Right hindlimb (tissue), 1 donor: ENCODE measurements at places on chromosomes 13 and 19.
A peak's percentile ranks its signal among the peaks of the same experiment; 100 is the strongest.

DNA sequence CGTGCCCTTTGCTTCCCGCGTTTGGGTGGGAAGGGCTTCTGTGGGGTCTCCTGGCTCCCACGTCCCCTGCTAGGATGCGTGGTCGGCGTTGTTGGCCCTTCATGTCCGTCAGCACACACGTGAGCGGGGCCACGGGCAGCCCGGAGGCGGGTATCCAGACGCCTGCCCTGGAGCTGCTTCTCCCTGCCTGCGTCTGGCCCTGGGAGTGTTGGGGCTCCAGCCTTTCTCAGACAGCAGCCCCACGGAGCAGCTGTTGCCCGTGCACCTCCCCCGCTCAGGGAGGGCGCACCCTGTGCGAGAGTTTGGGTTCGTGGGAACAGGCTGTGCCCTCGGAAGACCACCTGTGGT is 14.5 kb downstream of the DAZAP1 start:
- DNase-seq = no peak

- DNase-seq = no peak
Observed at GRCh38 chr19:18969931-18970659, 29.1 kb upstream of the HOMER3 start.

DNA sequence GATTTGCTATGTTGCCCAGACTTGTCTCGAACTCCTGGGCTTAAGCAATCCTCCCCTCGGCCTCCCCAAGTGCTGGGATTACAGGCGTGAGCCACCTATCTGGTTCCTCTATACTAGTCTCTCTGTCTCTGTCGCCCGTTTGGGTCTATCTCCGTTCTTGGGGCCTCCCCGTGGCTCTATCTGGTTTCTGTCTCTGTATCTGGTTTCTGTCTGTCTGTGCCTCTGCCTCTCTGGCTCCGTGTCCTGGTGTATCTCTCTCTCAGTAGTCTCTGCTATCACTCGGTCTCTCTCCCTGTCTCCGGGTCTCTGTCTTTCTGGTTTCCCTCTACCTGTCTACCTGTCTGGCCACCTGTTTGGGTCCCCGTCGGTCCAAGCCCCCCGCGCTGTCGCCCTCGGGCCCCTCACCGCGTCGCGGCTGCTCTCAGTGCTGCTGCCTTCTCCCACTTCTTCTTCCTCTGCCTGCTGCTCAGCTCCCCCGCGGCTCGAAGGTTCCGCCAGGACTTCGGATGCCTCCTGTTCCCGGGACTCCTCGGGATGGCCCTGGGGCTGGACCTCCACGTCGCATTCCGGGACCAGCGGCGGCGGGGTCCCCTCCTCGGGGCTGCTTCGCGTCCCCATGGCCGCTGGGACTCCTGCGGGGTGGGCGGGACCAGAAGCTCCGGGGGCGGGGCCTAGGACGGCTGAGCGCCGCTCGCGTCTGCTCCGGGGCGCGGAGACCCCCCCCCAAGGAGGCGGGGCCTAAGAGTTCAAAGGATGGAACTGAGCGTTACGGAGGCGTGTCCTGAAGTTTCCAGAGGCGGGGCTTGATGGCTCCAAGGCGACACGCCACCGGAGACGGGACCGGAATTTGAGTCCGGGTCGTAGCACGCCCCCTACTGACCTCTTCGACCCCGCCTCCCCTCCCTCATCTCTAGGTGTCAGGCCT is 783 bp downstream of the PHLDB3 start:
- peak; percentile 96 for DNase-seq

GRCh38 chr13:28097503-28097902 is 2.9 kb downstream of the FLT3 start:
- no peak for DNase-seq

DNA sequence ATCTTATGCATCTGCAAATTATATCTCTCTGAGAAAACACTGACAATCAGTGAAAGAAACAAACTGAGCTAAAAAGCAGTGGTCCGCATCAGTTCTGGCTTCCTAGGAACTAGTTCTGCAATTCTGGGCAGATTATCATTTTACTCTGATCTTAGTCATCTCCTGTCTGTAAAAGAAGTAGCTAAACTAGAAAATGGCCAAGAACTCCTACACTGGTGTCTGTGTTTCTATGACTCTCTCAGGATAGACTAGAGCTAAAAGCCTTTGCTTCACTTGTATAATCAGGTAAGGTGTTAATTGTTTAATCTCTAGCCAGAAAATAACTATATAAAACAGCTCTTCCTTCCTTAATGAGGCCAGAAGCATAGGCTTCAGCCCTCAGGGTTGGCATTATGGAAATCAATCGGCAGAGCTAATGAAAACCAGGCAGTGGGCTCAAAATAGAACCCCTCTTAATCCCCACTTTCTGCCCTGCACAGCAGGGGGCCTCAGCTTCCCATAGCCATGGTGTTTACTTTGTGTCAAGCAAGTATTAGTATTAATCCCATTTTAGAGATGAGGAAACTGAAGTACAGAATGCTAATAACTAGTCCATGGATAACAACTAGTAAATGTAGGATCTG is 459.2 kb downstream of the FGF14 start:
- no peak for DNase-seq

DNA sequence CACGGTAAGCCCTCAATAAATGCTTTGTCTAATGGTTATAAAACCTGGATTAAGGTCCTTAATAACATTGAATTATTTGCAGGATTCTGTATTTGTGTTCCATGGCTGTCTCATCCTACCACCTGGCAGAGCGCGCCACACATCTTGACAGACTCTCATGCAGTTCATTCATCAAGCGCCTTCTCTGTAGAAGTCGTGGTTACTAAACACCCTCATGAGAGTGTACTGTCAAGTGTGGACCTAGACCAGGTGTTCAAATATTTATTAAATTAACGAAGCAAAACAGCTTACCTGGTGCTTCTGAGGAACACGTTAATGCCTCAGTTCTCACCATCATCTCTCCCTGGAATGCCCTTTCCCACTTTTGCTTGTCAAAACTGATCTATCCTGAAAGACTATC is 13.1 kb upstream of the FBXL3 start:
- DNase-seq = no peak

DNA sequence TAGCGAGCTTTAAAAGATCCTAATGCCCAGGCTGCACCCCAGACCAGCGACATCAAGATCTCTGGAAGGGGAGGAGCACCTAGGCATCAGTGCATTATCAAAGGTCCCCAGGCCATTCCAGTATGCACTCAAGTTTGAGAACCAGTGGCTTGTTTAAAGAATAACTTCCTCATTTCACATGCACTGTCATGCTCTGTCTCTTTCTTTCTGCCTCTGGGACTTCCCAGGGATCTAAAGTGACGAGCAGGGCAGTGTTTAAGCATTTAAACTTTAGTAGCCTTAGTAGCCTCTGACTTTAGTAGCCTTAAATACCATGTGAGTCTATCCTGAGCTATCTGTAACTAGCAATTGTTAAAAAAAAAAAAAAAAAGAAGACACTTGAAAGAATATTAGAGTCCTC is 8.9 kb upstream of the FARP1 start:
- no peak for DNase-seq

DNA sequence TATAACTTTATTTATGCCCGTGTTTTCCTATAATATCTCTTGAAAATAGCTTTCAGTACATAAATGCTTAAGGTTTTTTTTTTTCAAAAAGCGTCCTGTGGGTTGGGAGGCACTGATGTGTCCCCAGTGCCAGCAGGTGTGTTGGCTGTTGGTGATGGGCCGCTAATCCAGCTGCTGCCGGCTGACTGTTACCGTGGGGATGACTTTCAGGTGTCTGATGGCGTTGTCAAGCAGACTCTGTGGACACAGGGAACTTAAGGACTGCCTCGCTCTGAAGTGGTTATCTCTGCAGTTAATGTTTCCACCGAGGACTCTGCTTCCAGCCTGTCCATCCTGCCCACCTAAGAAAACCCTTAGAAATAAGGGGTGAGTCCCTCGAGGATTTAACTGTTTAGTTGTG is 94.5 kb downstream of the ANKRD10 start:
- no peak for DNase-seq

DNA sequence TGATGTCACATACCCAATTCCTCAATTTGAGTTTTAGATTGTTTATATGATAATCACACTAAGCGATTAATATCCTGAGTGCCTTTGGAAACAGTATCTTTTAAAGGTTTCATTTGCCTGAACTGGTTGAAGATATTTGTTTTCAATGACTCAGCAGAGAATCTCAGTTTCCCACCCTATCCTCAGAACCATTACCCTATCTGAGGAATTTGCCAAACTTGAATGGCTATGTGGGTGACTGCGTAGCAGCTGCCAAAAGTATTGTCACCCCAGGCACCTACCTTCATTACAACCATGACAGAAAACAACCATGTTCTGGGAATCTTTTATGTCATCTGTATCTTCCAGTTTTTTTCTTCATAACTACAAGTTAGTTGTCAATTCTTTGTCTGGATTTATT is 440.1 kb upstream of the NBEA start:
- no peak for DNase-seq

GRCh38 chr13:50017819-50018218 is 2.6 kb downstream of the KCNRG start:
- DNase-seq = no peak

GRCh38 chr13:30401347-30401746 is 20.9 kb upstream of the UBE2L5 start:
- no peak for DNase-seq

GRCh38 chr13:89432997-89433396 is 1761.8 kb downstream of the SLITRK5 start:
- DNase-seq = no peak

DNA sequence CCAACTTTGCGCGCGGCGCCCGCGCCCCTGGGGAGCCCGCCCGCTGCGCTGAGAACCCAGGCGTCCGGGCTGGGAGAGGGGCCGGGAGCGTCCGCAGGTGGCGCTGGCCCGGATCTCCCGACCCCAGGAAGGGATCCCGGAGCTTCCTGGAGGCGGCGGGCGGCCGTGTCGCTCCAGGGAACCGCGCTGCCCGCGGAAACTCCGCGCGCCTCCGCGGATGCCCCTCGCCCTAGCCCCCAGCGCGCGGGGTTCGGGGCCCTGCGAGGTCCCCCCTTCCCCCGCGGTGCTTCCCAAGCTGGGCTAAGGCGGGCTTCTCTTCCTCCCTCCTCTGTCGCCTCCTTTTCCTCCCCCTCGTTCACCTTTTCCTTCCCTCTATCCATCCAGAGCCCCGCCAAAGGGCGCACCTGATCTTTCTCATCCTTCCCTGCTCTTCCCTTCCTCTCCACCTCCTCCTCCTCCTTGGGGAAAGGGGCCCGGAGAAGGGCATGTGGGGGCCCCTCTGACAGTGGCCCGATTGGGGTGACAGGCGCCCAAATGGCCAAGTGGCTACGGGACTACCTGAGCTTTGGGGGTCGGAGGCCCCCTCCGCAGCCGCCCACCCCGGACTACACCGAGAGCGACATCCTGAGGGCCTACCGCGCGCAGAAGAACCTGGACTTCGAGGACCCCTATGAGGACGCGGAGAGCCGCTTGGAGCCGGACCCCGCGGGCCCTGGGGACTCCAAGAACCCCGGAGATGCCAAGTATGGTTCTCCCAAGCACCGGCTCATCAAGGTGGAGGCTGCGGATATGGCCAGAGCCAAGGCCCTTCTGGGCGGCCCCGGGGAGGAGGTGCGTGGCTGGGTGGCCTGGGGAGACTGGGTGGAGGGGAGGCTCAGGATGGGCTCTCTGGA is 710 bp downstream of the SHD start:
- DNase-seq = no peak

DNA sequence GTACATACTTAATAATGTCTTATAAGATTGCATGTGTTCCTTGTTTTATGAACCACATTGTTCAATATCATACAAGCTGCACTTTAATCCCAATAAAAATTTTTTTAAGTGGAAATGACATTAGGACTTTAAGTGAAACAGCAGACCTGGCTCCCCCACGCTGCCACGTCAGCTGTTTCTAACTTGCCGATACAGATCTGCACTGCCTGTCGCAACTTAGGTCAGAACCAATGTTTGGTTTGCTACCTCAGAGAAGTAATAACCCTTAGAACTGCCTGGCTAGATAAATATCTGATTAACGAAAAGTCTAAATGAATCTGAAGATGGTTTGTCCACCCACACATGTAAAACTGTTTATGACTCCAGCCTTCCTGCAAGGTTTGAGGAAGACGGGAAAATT is 327.5 kb upstream of the DACH1 start:
- peak; percentile 23 for DNase-seq

DNA sequence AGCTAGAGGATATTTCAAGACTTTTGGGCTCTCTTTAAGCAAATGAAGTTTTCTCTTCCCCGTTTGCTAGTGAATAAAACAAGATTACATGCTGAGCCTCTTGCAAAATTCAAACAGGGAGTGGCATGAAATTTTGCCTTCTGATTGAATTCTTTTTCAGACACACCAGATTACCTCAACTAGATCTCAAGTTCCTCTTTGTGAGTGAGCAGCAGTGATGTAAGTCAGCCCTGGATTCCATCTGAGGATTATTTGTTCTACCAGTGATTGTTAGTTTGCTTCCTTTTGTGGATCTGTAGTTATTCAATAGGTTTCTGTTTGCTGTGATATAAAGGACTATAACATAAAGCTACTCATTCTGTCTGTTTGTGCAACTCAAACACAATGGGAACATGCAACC is 407.7 kb downstream of the LMO7 start:
- no peak for DNase-seq

DNA sequence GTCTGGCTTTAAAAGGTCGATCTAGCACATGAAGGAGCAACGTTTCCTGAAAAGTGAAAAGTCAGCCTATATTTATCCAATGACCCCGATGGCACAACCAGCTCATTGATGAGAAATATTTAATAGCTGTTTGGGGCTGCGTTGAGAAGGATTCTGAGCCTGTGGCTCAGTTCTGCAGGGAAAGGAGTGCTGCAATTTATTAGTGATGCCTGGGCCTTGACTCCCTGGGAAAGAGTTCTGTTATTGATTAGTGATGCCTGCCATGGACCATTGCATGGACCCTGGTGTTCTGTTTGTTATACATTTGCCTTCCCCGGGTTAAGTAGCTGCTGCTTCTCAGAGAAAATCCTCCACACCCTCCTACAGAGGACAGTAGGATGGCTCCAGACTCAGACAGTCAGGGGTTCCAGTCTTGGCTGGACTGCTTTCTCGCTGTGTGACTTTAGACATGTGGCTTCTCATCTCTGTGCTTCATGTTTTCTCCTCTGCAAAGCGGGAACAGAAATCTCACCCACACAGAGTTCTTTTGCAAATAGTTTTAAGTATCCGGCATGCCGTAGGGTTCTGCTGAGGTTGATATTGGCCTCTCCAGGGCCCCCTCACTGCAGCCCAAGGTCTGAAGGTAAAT is 17.7 kb upstream of the PTPRS start:
- DNase-seq = no peak

DNA sequence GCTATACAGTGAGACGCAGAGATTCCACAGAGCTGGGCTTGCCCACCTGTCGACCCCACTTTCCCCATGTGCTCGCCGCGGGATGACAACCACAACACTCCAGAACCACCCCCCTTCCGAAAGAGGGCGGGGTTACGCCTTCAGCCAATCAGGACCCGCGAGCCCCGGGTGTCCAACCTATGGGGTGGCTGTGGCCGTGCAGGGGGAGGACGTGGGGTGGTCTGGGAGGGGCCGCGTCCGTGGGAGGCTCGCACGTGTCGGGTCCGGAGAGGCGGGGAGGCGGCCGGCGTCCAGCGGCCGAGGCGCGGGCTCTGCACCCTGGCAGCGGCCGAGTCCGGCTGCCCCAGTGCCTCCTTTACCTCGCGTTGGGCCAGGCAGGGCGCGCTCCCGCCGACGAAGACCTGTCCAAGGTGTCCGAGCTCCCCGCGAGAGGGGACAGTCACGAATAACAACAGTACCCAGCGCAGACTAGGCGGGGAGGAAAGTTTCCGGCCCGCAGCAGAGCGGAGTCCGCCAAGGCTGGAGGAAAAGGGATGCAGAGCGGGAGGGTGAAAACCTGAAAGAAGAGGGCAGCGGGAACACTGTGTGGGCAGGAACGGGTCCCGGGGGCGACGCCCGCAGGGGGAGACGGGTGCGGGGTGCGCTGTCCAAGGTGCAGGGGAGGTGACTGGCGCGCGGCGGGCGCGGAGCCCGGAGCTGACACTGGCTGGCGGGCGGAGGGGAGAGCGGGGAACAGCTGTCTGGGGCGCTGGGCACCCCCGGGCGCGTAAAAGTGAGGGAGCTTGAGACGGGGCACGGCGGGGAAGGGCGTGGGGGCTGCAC is 911 bp downstream of the ENOX1 start:
- DNase-seq = peak; percentile 94
